H9 (cell line): ENCODE measurements at places on chromosomes 5 and 9. TPM values are rescaled to one million over a fixed set of nuclear protein-coding genes. Genes with fewer than 3 reads are reported as not detected.

DNA sequence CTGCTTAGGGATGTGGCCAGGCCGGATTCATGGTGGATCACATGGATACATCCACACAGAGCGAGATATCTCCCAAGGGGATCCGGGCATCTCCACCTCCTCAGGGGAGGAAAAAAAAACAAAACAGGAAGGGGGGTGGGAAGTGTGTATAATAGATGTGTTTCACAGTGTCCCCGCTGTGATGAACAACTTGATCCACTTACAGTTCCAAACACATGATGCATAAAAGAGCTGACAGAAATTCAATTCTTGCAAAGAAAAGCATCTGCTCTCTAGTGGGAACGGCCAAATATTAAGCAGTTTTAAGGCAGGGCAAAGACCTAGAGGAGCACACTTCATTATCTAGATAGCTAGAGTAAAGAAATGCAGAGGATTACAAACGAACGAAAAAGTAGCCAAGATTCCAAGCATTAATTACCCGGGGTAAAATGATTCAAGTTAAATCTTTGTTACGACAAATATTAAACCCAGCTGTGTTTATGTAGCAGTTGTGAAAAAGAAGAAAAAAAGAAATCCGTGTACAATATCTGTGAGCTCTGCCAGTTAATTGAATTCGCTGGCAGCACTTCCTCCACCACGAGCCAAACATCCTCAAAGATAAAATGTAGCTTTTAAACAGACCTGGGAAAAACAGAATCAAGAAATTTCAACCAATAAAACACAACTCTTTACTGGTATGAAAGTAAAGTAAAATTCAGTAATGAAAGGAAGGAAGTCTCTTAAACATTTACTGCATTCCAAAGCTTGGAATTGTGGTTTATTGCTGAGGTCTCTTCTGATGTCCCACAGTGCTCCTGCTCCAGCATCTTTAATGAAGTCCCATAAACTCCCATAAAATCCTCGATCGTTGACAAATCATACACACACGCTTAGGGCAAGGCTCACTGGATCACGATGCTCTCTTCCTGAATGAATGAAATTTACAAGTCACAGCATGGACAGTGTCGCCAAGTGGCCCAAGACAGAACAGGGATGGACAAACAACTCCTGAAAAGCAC, 213.0 kb downstream of the CRB2 start:
- no peaks in the 10 kb centered on the region for H3K36me3 ChIP-seq
- no peak overlapping the region for H3K27ac ChIP-seq
- no peaks in the 10 kb centered on the region for H3K4me1 ChIP-seq
- no peak overlapping the region; the same call in 2 of the 3 replicates for H3K4me3 ChIP-seq
- no peaks in the 10 kb centered on the region for H3K27me3 ChIP-seq
- no peak for DNase-seq

DNA sequence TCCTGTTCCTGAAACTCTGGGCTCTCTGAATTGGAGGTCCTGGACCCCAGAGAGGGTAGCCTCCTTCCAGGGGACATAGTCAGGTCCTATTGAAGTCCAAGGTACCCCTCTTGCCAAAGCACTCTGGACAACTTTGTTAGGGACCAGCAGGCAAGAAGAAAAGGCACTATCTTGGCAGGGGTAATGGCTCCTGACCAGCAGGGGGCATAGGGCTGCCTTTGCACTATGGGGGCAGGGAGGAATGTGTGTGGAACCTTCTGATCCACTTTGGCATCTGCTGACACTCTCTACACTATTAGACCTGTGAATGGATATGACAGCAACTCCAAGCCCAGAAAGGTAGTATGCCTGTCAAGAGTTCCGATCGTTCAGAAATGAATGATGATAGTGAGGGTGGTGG, 179.0 kb upstream of the CD180 start:
- H3K4me1 ChIP-seq, result no peaks in the 10 kb centered on the region
- no peak for DNase-seq
- peaks cover 2% of the 10 kb centered on the region; the same call in 1 of the 3 replicates for H3K36me3 ChIP-seq
- no peak overlapping the region for H3K4me3 ChIP-seq

The CDKN2B gene
- total RNA-seq, result 0.13 and 0.48 TPM in 2 replicates

The NAIP gene
- 2.2 and 2.8 TPM in 2 replicates for total RNA-seq
